Calu3 (cell line): ENCODE measurements at places on chromosomes 4 and X. TPM values are rescaled to one million over a fixed set of nuclear protein-coding genes. Genes with fewer than 3 reads are reported as not detected.

XPNPEP2 gene
- total RNA-seq: not detected in 2 replicates

- no peaks in the 10 kb centered on the region for H3K4me1 ChIP-seq
- no peak overlapping the region for H3K4me3 ChIP-seq
- DNase-seq: no peak
- H3K27me3 ChIP-seq: no peaks in the 10 kb centered on the region
- H3K27ac ChIP-seq: no peak overlapping the region
These were observed 102.9 kb downstream of the GRXCR1 start for GRCh38 chr4:42995343-42995944.

- DNase-seq: no peak
- no peaks in the 10 kb centered on the region for H3K27me3 ChIP-seq
- no peaks in the 10 kb centered on the region for H3K36me3 ChIP-seq
- no peak overlapping the region for H3K27ac ChIP-seq
- H3K4me3 ChIP-seq: no peak overlapping the region
These were observed 126.6 kb downstream of the SLC39A8 start for GRCh38 chr4:102218656-102219055.

DNA sequence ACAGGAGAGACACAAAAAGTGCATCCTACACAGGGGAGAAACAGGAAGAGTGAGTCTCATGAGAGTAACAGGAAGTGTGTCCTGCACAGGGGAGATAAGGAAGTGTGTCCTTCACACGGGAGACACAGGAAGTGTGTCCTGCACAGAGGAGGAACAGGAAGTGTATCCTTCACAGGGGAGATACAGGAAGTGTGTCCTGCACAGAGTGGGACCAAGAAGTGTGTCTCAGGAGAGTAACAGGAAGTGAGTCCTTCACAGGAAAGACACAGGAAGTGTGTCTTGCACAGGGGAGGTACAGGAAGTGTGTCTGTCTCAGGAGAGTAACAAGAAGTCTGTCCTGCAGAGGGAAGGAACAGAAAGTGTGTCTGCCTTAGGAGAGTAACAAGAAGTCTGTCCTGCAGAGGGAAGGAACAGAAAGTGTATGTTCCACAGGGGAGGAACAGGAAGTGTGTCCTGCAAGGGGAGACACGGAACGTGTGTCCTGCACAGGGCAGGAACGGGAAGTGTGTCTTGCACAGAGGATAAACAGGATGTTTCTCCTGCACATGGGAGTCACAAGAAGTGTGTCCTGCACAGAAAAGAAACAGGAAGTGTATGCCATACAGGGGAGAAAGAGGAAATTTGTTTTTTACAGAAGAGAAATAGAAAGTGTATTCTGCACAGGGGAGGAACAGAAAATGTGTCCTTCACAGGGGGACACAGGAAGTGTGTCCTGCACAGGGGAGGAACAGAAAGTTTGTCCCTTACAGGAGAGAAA is 102.0 kb downstream of the ARSF start:
- no peak for DNase-seq
- H3K4me1 ChIP-seq: peaks cover 39% of the 10 kb centered on the region
- no peaks in the 10 kb centered on the region for H3K36me3 ChIP-seq
- H3K4me3 ChIP-seq: peak overlapping the region; percentile 3
- H3K27ac ChIP-seq: peak overlapping the region; percentile 59
- H3K27me3 ChIP-seq: no peaks in the 10 kb centered on the region
